ENCODE measurements at places on chromosomes 1 and 21.

- DNase-seq, result peak; percentile 71
Measured at GRCh38 chr1:6343506-6344405, 49.8 kb downstream of the ACOT7 start.

GRCh38 chr1:167912294-167912693, 1.6 kb downstream of the ADCY10 start:
- DNase-seq, result no peak

GRCh38 chr1:12188115-12188514, 21.3 kb downstream of the TNFRSF1B start:
- DNase-seq, result no peak

GRCh38 chr1:184215274-184215925, 163.9 kb downstream of the TSEN15 start:
- no peak for DNase-seq

DNA sequence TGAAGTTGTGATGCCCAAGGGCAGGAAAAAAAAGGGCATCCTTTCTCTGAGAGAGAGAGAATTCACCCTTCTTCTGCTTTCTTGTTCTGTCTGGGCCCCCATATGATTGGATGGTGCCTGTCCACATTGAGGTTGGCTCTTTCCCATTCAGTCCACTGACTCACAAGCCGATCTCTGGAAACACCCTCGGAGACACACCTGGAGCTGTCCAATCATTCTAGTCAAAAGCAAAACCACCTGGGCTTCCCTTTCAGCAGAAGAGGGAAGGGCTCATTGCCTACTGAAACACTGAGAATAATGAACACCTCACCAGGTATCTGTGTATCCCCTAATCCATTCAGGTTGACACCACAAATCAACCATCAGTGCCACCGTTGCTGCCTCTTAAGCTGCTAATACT, 103.7 kb upstream of the GNG12 start:
- DNase-seq, result no peak

- DNase-seq, result no peak
Measured at GRCh38 chr1:29826646-29827045, 590.3 kb downstream of the PTPRU start.

GRCh38 chr1:242784084-242784483, 259.6 kb upstream of the PLD5 start:
- DNase-seq, result no peak

- DNase-seq, result peak; percentile 28
Measured at GRCh38 chr1:211739671-211740411, 64.4 kb upstream of the NEK2 start.
